ENCODE measurements at places on chromosomes 5 and 9.

GRCh38 chr9:128084746-128085145, 16.7 kb downstream of the SLC25A25 start:
- DNase-seq: no peak

DNA sequence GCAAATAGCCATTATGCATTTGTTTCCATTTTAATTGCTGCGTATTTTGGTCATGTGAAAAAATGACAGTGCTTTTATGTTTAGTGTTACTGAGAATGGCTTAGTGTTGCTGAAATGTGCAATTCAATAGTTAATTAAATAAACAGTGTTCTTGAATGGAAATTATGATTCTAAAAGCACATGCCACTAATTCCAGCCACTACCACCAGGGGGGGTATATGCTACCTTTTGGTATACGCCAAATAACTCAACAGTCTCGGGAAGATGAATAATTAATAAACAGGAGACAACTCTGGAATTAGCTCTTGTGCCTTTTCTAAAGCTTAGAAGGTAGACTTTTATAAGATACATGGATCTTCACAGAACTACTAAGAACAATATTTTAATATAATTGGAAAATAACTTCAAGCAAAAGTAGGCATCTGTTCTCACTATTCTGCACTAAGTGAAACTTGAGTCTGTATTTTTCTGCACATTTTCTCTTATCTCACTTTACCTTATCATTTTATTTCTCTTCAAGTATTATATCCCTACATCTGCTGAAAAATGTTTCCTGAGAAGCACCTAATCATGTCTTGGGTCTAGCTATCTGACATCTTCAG, 83.5 kb upstream of the MINAR2 start:
- DNase-seq: peak; percentile 44

GRCh38 chr9:70921136-70921535, 200.3 kb downstream of the TRPM3 start:
- DNase-seq: no peak

DNA sequence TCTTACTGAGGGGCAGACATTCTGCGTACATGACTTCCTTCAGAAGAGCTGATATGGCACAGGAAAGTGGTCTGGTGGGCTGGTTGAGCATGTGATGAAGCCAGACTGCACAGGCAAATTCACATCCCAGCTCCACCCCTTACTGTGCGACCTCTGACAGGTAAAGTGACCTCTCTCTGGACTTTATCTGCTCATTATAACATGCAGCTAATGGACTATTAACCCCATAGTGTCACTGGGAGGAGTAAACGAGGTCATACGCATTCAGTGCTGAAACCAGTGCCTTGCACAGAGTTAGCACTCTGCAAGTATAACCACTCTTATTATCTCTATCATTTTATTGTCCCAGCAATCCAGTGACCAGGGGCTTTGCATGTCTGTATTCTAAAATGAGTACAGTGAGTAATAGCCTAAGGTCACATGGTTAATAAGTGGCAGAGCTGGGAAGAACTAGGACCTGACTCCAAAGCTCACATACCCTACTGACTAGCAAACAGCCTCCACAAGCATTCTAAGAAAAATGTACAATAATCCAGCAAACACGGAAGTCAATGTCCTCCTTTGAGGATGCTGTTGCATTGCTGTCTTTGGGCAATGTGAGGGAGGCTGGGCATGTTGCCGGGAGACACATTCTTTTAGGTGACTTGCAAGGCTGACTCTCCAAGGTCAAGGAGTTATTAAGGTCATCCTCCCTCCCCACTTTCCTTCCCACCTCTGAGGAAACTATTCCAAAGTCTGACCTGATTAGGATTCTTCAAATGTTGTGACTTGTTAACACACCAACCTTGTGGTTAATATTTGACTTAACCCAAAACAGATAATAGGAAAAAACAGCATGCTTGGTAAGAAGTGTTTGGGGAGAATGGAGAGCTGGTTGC, 19.0 kb downstream of the GLRX start:
- no peak for DNase-seq

- DNase-seq: no peak
Observed at GRCh38 chr5:100853582-100853981, 49.5 kb downstream of the ST8SIA4 start.

- no peak for DNase-seq
Observed at GRCh38 chr9:111662576-111663300, 1.3 kb downstream of the GNG10 start.

DNA sequence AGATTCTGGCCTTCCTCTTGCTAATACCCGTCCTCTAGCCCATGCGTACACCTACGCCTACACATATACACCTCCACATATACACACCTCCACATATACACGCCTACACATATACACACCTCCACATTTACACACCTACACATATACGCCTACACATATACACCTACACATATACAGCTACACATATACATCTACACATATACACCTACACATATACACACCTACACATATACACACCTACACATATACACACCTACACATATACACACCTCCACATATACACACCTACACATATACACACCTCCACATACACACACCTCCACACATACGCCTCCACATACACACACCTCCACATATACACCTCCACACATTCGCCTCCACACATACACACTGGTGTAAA, 27.2 kb downstream of the AK3 start:
- no peak for DNase-seq

GRCh38 chr9:85025638-85026037, 356.1 kb downstream of the NTRK2 start:
- DNase-seq: no peak

GRCh38 chr5:153624451-153624765, 133.9 kb downstream of the GRIA1 start:
- no peak for DNase-seq

- DNase-seq: no peak
Observed at GRCh38 chr9:29548436-29548835, 1975.2 kb upstream of the C9orf72 start.

DNA sequence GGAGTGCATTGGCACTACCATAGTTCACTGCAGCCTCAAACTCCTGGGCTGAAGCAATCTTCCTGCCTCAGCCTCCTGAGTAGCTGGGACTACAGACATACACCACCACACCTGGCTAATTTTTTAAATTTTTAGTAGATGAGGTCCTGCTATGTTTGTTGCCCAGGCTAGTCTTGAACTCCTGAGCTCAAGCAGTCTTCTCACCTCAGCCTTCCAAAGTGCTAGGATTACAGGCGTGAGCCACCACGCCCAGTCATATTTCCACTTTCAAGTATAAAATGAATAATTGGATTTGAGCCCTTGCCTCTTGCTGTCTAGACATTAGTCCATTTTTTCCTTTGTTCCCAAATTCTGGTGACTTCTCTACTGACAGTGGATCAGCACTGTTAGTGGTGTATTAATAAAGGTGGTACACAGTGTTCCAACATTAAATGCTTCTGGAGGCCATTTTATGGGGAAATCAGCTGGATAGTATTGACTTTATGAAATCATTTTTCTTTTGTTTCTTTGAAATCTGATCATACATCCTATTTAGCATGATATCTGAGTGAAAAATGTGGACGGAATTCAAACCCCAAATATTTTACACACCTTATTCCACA, 15.9 kb downstream of the ATP6V0E1 start:
- no peak for DNase-seq

DNA sequence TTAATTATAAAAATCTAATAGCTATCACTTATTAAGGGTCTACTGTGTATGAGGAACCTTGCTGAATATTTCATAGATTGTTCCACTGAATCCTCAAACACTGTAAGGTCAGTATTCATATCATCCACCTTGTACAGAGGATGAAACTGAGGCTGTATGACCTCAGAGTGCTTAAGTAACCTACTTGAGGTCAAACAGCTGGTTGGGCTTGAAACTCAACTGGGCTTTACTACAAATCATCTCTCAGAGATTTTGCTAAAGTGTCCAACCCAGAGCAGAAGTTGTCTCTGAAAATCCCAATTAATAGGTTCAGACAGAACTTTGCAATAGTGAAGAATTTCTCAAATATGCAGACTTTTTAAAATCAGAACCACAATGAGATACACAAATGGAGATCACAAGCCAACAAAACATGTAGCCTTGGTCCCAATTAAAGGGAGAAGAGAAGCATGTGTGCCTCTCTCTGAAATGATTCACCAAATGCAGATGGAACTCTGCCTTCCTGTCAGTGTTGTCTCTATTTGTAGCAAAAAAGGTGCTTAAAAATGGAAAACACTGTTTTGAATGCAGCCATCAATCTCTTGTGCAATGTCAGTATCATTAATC, 131.4 kb downstream of the FAM114A2 start:
- DNase-seq: no peak

- DNase-seq: no peak
Observed at GRCh38 chr9:130284690-130285089, 19.1 kb downstream of the HMCN2 start.

DNA sequence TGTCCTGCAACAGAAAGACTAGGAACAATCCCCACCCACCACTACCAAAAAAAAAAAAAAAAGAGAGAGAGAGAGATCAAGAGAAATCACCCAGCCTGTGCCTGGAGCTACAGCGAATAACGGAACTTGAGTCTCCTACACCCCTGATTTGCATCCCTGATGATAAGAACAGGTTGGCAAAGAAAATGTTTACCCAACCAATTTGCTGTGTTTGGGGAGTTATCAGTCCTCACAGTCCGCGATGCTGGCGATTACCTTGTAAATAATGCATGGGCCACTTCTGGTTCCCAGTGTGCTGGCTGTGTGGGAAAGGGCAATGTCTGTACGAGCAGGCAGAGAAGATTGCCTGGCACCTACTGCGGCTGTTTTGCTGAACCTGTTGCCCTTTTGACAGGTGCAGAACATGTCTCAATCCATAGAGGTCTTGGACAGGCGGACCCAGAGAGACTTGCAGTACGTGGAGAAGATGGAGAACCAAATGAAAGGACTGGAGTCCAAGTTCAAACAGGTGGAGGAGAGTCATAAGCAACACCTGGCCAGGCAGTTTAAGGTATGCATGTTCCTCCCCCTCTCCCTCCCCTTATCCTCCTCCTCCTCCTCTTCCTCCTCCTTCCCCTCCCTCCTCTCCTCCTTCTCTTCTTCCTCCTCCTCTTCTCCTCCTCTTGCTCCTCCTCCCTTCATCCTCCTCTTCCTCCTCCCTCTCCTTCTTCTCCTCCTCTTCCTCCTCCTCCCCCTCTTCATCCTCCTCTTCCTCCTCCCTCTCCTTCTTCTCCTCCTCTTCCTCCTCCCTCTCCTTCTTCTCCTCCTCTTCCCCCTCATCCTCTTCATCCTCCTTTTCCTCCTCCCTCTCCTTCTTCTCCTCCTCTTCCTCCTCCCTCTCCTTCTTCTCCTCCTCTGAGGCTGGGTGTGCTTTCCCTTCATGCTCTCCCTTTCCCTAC, 8.3 kb downstream of the OLFM1 start:
- DNase-seq: no peak

DNA sequence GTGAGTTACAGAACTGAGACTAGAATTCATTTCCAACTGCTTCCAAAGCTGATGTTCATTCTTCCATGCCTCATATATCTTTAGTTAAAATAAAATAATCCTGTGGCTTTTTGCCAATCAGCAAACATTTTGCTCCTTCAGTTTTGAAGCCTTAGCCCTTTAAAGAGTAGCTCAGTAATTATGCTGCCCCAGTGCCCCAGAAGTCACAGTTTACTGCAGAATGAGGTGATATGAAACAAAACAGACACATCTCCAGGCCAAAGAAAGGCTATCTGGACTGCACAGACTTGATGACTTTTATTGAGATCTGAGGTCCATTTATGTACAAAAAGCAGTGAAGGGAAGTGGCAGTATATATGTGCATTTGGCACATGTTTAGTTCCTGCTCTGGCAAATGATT, 285.8 kb upstream of the ZNF462 start:
- no peak for DNase-seq

- no peak for DNase-seq
Observed at GRCh38 chr5:31880449-31880848, 241.5 kb downstream of the PDZD2 start.

GRCh38 chr5:60352992-60353599, 346.9 kb downstream of the DEPDC1B start:
- DNase-seq: no peak

GRCh38 chr9:87579781-87580541, 82.3 kb downstream of the DAPK1 start:
- no peak for DNase-seq

DNA sequence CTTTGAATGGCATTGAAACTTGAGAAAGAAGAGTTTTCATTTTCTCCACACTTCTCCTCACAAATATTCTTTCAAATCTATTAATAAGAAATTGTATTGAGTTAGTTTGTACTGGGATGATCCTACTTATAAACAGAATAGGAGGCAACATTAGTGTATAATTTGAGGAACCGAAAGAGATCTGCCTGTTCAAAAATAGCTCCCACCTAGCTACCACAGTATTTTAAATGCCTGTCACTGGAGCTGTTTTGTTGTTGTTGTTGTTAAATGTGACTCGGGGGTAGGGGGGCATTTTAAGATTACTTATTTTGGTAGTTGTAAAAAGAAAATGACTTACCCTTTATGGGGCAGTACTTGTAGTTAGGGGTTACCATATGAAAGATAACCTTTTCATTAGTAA, 20.1 kb upstream of the HAPLN1 start:
- DNase-seq: no peak

- DNase-seq: no peak
Observed at GRCh38 chr9:31302620-31303418, 1081.6 kb upstream of the ACO1 start.

- no peak for DNase-seq
Observed at GRCh38 chr5:81486711-81487110, 92.8 kb upstream of the ACOT12 start.

DNA sequence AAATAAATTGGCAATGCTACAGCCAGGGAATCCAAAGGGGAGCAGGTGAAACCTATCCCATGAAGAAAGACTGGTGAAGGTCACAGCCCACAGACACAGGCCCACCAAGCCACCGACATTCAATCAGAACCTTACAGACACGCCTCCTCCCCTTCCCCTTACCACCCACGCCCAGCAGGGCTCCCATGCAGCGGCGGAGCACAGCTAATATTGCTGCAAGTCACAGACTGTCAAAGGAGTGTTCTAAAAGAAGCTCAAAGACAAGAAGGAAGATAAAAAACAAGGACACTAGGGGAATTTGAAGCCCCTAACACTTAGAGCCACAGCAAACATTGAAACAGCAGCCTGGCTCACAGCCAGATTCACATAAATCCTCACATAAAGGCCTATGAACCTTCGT, 91.2 kb downstream of the MED10 start:
- no peak for DNase-seq

DNA sequence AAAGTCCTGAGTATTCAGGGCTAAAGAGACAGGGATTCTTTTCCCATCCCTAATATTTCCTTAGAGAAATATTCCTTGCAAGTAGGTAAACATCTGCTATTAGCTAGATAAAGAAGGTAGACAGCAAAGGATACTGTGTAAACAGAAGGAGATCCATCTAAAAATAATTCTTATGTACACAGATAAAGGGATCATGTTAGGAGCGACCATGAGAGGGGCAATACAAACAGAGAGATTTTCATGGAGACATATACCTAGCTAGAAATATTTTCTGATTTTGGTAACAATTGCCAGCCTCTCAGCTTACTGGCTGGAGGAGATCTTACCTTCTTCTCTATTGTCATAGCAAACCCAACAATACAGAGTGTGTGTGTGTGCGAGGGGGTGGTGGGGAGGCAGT, 184.6 kb upstream of the DMAC1 start:
- DNase-seq: no peak

- DNase-seq: no peak
Observed at GRCh38 chr5:39238366-39239105, 19.2 kb upstream of the FYB1 start.

GRCh38 chr5:177103523-177104253, 17.0 kb downstream of the FGFR4 start:
- DNase-seq: no peak

- DNase-seq: no peak
Observed at GRCh38 chr5:6583049-6583880, 49.6 kb downstream of the NSUN2 start.

GRCh38 chr5:142683881-142684505, 1.9 kb downstream of the FGF1 start:
- no peak for DNase-seq

- DNase-seq: no peak
Observed at GRCh38 chr9:100673249-100673648, 95.4 kb downstream of the CAVIN4 start.
